ENCODE measurements at places on chromosomes 5 and 9.

DNA sequence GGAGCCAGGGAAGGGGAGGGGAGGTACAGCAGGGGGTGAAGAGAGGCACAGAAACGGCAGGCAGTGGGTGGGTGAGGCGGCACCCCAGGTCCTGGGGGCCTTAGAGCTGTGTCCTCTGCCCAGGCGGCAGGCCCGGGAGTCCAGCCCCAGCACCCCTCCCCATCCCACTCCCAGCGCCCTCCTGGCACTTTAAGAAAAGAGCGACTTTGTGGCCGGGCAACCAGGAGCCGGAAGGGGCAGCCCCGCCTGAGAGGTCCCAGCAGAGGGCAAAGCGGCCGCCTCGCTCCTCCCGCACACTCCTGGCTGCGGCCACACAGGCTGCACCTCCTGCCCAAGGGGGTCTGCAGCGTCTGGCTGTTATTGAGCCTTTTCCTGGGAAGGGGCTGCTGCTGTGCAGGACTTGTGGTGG is 42.6 kb downstream of the NACC2 start:
- no peak for DNase-seq

DNA sequence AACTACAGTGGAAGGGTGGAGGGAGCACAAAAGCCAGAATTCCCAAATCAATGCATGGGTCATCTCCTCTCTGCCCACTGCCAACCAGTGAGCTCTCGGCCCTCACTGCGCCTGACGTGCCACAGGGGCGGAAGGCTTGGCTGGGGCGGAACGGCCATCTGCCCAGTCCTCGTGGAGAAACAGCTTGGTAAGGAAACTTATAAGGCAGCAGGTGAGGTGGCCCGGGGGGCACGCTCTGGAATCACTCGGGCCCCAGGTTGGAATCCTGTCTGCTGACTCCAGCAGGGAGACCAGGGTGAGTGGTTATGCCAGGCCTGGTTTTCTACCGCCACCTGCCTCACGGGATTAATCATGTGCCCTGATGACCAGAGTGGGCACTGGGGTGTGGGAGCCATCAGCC is 52.3 kb downstream of the VAV2 start:
- no peak for DNase-seq

DNA sequence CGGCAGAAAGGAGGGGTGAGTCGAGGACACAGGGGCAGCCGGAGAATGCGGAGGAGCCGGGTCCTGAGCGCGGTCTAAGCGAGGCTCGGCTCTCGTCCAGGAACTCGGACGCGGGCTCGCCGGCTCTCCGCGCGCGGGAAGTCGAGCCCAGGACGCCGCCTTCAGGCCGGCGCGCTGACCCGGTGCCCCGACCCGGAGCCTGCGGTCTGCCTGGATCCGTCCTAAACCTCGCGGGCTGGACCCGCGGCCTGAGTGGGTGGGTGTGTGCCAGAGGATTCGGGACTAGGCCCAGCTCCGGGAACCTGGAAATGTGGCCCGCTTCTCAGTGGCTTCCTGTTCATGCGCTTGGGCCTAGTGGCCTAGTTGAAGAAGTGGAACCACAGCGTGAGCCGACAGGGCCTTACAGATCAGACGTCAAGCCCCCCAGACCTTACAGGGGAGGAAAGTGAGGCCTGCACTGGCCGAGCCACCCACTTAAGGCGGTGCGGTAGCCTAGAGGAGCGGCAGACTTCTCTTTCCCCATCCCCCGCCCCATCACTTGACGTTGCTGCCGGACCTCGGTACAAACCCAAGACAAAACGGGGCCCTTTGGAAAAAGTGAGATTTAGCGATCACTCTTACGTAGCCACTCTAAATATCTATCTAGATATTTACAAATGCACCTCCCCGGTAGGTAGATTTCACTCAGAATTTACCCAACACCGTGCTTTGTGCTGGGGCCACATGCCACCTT is 1.2 kb downstream of the CDKN2B-AS1 start:
- peak; percentile 45 for DNase-seq

GRCh38 chr9:130906735-130907416 is 10.3 kb upstream of the QRFP start:
- DNase-seq = no peak

GRCh38 chr9:10566848-10567247 is 46.0 kb downstream of the PTPRD start:
- no peak for DNase-seq

DNA sequence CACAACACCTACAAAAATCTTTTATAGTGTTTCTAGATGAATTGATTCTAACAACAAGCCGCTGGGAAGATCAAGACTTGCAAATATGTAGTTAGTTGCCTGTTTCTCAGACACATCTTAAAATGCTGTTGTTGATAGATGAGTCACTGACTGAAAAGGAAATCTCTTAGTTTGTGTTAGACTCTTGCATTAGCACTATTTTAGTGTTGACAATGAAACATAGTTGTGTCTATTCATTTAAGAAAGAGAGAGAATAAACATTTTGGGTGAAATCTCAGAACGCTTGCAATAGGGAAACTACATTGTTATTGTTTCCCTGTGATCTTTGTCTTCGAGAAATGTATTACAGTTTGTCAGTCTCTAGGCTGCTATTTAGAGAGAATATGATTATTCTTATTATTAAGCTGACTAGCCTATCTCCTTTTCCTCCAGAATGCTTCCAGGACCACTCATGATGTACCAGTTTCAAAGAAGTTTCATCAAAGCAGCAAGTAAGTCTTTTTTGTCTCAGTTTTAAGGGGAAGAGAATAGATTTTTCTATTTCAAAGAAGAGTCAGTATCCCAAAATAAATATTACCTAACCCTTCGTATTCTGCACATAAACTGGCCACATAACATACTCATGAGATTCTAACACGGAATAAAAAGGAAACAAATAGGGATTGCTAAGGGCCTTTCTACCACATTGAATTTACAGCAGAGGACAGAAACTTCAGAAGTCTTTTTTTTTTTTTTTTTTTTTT is 285.6 kb downstream of the ARHGAP26 start:
- DNase-seq = peak; percentile 54

GRCh38 chr5:147752033-147752432 is 30.5 kb downstream of the JAKMIP2 start:
- no peak for DNase-seq

- no peak for DNase-seq
Observed at GRCh38 chr9:99855467-99856176, 33.9 kb downstream of the NR4A3 start.

DNA sequence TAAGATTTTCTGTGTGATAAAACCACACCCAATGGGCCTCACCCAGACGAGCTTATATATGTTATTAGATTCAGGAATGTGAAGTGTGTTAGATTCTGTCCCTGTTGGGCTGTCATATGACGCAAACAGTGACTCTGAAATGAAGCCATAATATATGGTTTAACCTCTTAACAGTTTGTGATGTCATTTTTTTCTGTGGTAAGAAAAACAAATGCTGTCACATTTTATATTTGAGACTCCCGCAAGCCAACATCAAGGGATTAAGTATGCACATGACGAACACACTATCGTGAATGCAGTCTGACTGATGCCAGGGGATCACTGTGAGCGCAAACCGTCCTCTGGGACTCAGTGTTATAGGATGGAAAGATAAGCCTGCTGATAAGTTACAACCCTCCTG is 321.7 kb downstream of the SH3GL2 start:
- no peak for DNase-seq

DNA sequence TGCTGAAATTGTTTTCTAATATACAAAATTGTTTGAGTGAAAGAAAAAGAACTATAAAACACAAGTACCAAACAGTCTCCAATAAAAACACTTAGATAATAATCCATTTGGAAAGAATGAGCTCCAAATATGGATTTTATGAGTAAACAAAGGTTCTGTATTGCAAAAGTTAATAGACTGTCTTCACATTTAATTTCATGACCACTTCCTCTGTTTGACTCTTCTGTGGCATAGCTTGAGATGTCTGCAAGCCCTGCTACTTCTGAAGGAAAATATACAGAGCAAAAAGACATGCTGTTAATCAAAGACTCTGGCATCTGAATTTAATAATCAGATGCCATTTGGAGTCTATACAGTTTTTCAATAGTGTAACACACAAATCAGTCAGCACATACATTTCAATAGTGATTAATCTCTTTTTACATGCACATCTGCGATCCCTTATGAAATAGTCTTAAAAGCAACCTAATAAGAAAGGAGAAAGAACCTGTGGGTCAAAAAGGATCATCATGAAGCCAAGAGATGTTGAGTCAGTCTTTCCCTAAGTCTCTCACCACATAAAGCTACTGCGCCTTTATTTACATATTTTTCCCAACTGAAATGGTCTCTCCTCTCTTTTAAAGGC is 165.4 kb upstream of the LHFPL2 start:
- peak; percentile 77 for DNase-seq

DNA sequence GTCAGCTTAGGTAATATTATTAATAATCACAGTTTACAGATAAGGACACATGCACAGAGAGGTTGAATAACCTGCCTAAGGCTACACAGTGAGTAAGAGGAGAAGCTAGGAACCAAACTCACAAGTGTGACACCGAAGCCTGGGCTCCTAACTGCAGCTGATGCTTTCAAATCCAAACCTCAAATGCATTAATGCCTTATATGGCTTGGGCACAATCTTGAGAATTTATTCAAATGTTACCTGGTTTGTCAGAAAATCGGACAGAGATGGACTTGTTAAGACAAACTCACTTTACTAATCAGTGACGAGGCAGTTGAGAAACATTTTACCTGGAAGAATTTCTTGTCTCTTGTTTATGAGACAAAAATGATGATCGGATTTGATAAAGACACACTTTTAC is 54.7 kb downstream of the DAP start:
- DNase-seq = no peak

Data from fibroblast of skin of right quadriceps (primary cell).